Karpas-422 (cell line): ENCODE measurements at places on chromosomes 11 and 22.

DNA sequence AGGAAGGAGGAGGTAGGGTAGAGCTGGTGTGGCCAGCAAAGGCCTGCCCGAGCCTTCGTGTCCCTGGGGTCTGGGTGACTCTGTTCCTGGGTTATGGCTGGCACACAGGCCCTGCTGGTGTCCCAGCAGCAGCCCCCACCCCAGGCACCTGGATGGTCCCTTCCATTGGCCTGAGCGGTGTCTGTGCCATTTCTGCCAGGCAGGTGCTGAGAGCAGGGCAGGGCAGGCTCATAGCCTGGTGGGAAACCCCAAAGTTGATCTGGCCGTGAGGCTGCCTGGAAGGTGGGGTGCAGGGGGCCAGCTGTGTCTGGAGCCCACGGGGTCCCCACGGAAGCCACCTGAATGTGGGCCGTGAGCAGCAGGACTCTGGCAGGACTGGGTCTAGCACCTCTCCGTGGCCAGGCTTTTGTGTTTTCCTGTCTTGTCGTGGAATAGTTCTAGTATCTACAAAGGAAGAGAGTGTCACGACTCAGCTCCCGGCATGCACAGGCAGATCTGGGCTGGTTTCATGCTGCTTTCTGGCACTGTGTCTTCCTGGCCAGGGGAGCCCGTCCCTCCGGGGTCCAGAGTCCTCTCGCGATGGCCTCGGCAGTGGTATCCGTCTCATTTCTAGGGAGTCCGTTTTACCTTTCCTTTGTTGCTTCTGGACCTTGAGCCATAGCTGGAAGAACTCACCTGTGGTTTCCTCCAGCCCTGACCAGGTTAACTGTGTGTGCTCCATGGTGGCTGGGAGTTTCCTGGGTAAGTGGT, 83.7 kb downstream of the KCNQ1 start:
- no peak for DNase-seq

GRCh38 chr22:28771195-28771791, 1.2 kb upstream of the CCDC117 start:
- DNase-seq = no peak

DNA sequence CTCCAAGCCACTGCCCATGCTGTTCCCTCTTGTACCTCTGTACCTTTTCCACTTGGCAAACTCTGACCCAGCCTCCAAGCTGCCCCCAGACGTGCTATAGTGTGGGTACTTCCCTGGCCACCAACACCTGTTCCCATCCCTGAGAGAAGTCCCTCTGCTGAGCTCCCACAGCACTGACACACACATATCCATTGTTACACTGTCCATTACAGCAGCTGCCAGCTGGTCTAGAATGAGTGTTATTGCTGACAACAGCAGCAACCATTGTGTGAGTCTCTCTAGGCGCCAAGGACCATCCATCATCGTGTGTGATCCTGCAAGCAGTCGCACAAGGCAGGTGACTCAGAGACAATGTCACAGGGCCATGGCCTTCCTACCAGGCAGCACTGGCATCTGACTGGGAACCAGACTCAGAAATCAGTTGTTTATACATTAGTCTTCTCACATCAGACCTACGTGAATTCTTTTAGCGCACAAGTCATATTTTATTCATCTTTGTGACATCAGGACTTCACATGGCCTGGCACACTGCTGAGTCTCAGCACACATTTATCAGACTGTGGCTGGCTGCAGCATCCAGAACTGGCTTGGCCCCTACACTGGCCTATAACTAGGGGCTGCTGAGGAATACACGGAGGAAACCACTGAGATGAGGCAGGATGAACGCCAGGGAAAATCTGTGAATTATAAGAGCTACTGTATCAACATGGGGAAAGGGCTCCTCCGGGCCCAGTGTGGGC, 56.4 kb downstream of the SGSM3 start:
- DNase-seq = no peak

DNA sequence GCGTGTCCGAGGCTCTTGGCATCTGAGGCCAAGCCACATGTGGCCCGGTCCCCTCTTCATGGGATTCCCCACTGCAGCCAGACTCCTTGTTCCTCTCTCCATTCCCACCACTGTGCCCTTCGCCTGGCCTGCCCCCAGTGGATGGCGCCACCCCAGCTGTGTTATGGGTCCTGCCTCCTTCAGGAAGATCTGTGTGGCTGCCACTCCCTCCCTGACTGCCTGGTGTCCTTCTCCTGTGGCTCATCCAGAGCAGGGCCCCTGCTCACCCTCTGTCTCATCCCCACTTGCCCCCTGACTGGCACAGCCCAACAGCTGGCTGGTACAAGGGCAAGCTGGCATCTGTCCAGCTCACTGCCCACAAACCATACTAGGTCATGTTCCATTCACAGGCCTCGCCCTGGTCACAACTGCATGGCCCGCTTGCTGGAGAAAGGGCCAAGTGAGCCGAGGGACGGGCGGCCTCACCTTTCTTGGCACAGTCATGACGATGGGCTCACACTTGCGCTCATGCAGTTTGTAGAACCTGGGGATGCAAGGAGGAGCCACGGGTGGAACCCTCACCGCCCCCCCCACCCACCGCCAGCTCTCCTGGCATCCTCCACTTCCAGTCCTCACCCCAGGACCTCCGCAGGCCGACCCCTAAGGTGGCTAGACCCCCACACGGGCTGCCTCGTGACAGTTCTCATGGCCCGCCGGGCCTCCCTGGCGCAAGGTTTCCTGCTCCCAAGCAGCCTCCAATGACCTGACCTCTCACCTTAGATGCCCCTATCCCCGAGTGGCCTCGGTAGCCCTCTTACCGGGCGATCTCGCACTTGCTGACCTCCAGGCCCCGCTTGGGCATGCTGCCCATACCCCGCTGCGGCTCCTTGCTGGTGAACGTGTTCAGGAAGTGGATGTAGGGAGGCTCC, 2.1 kb upstream of the PTPRCAP start:
- DNase-seq = peak; percentile 46

DNA sequence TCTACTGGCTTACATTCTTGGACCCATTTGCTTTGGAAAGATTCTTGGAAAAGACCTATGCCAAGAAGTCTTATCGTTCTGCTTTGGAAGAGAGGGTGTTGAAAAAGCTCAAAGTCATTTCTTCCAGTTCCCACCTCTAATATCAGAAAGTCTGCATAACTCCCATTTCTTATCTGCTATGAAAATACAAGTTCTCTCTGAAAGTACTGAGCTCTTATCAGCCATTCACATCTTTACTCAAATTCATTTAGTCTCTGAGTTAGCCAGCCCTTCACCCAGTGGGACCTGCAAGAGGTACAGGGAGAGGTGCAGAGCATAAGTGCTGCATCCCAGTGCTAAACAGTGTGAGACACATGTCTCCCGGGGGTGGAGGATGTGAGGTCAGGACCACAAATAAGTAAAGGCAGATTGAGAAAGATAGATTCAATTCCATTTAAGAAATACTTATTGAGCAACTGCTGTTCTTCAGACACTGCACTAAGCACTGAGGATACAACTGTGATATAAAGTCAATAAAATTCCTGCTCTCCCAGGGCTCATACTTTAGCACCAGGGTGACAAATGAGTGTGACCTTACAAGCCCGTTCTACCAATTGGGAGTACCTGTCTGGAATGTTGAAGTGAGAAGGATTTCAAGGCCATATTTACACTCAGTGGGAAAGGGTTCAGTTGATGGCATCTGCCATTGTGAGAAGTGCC, 76.7 kb downstream of the PISD start:
- no peak for DNase-seq

GRCh38 chr11:26930518-26931247, 63.2 kb upstream of the FIBIN start:
- DNase-seq = no peak

DNA sequence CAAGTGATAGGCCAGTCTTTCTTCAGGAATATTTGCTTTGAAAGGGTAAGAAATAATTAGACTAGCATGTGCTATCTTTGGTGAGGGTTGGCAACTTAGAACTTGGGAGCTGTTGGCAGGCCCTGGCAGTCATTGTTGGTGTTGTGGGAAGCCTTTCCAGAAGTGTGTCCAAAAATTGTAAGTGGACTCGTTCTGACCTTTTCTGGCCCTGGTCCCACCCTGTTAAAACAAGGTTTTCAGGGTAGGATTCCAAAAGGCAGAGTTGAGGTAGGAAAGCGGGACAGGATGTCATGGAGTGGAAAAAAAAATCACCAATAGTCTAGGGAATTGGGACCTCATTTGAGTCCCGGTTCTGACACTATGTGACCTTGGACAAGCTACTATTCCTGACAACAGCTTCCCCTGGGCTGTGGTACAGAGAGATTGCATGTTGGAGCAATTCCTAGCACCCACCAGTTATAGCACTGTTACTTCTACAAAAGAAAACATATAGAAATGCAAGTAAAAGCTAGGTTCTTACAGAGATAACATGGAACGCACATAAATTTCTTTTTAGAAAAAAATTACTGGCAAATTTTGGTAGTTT, 299.3 kb upstream of the DDI1 start:
- no peak for DNase-seq

GRCh38 chr11:94545264-94546161, 1.8 kb downstream of the FUT4 start:
- DNase-seq = no peak

GRCh38 chr11:106086850-106087249, 9.4 kb downstream of the AASDHPPT start:
- no peak for DNase-seq

- DNase-seq = peak; percentile 92
These were observed 108.9 kb upstream of the DDI1 start for GRCh38 chr11:103927535-103927934.

DNA sequence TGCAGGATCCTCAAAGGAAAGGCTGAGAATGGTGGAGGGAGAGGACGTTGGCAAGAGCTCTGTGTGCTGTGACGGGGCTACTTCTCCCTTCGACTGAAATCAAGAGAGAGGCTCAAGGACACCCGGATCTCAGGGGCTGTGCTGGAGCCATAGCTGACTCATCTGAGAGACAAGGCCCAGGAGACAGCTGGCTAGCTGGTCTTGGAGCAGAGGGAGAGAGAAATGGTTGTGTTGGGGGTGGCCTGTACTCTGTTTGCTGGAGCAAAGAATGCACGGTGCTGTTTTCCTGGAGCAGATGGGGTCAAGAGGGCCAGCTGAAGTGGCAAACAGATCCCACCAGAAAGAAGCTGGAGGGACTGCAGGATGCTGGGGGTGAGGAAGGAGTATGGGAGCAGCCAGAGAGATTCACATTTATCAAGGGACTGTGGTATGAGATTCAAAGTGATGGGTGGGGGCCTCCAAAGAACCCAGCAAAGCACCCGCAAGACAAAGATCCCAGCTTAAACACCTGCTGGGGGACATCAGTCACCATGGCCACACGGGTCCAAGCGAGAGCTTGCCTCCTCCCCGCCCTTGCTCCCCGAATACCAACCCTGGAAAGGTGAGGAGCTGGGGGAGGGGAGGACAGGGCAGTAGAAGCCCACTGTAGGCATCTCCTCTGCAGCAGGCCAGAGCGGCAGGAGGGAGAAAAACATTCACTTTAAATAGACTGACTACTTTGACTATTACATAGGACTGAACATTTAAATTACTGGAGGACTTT, 40.8 kb downstream of the MAP6 start:
- DNase-seq = no peak

GRCh38 chr11:14095882-14096281, 133.4 kb downstream of the SPON1 start:
- no peak for DNase-seq

DNA sequence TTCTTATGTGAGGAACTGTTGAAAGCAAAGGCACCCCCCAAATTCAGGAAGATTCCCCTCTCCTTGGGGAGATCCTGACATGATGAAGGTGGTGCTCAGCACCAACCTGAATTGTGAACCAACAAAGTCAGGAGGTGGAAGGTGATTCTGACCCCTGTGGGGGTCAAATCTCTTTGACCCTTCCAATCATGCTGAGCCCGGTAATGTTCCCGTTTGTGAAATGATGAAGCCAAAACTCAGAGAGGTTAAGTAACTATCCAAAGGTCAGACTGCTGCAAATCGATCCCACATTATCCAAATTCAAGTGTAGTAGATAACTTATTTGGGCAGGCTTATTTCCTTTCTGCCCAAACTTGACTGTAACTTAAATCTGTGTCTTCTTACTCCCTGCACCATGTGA, 19.1 kb downstream of the SERPING1 start:
- DNase-seq = no peak

DNA sequence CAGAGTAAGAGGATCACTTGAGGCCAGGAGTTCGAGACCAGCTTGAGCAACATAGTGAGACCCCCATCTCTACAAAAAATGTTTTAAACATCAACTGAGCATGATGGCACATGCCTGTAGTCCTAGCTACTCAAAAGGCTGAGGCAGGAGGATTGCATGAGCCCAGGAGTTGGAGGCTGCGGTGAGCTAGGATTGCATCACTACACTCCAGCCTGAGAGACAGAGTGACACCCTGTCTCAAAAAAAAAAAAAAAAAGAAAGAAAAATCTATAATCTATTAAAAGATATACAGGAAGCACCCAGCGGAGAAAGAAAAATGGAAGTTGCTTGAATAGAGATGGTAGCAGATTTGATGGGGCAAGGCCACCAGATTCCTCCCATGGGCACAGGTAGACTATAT, 61.8 kb downstream of the FAM83F start:
- DNase-seq = no peak

DNA sequence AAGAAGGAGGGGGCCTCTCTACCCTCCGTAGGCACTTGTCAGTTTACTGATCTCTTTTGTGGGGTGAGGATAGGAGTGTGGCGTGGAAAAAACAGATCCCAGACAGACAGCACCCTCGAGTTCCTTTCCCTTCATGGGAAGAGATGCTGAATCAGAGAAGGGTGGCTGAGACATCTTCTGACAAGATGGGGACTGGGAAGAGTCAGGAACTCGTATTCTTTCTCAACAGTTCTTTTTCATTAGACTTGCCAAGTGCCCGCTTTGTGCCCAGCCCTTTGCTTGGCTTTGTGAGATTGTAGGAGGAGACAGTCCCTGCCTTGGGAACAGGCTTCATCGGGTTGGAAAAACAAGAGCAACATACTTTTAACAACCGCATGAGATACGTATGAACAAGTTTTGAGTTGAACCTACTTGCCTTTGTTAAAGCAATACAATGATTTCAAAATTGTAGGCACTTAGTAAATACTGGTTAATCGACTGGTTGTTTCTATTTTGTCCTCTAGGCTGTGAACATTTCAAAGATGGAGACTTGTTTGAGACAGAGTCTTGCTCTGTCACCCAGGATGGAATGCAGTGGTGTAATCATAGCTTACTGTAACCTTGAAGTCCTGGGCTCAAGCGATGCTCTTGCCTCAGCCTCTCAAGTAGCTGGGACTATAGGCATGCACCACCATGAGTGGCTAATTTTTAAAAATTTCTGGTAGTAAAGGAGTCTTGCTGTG, 1.1 kb downstream of the RRM1 start:
- DNase-seq = peak; percentile 52

DNA sequence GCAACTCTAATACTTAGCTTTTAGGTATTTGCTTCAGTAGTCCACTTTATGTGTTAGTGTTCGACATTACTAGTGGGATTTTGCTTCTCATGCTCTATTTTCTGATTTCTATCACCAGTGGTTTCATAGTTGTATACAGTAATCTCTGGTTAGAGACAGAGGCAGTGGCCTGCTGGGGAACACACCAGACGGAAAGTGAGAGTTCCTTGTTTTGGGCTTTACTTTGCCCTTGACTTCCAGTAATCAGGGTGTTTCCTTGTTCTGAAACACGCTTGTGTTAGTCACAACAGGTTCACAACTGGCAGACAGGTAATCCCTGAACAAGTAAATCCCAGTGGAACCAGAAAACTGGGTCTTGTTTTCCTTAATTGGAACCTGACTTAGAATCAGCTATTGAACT, 56.0 kb downstream of the PACS1 start:
- peak; percentile 67 for DNase-seq

- DNase-seq = peak; percentile 60
These were observed 43.6 kb downstream of the LRRC32 start for GRCh38 chr11:76626921-76627401.

- DNase-seq = no peak
These were observed 13.5 kb upstream of the MRGPRD start for GRCh38 chr11:68994161-68994893.
